ENCODE measurements at places on chromosomes 2 and 18.

DNA sequence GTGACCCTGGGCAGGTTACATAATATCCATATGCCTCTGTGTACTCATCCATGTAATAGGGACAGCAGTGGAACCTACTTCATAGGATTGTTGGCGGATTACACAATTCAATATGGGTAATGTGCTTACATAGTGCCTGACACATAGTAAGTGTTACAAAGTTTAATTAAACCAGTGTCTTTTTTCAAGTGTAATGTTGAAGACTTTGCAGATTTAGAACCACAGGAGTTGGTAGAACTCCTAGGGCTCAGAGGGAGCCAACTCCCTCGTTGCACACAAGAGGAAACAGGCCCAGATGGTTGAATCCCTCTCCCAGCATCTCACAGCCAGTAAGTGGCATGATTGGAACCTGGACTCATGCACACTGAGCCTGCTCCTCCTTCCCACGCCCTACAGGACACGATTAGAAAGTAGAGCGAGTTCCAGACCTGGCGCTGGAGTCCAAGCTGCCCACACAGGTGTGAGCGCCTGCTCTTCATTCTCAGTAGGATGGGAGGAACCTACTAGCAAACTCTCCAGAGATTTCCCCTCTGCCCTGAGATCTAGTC is 97.8 kb downstream of the VSNL1 start:
- DNase-seq: no peak
- H3K27me3 ChIP-seq: no peaks in the 10 kb centered on the region
- H3K36me3 ChIP-seq: no peaks in the 10 kb centered on the region
- no peaks in the 10 kb centered on the region for H3K4me1 ChIP-seq
- no peak overlapping the region for H3K27ac ChIP-seq
- no peak overlapping the region for H3K4me3 ChIP-seq

- peaks cover 23% of the 10 kb centered on the region for H3K36me3 ChIP-seq
- H3K27me3 ChIP-seq: no peaks in the 10 kb centered on the region
- no peak overlapping the region for H3K4me3 ChIP-seq
- DNase-seq: no peak
- no peak overlapping the region for H3K27ac ChIP-seq
- H3K4me1 ChIP-seq: peaks cover 43% of the 10 kb centered on the region
Observed at GRCh38 chr2:179995741-179996515, 11.2 kb downstream of the CWC22 start.

- H3K4me1 ChIP-seq: no peaks in the 10 kb centered on the region
- no peak overlapping the region for H3K27ac ChIP-seq
- H3K27me3 ChIP-seq: no peaks in the 10 kb centered on the region
- no peak overlapping the region for H3K4me3 ChIP-seq
- no peaks in the 10 kb centered on the region for H3K36me3 ChIP-seq
- no peak for DNase-seq
Observed at GRCh38 chr18:52582516-52582915, 242.5 kb downstream of the DCC start.

GRCh38 chr2:239910851-239911640 is 114.1 kb downstream of the NDUFA10 start:
- H3K4me1 ChIP-seq: peaks cover 14% of the 10 kb centered on the region
- H3K36me3 ChIP-seq: no peaks in the 10 kb centered on the region
- H3K27ac ChIP-seq: no peak overlapping the region
- no peak for DNase-seq

DNA sequence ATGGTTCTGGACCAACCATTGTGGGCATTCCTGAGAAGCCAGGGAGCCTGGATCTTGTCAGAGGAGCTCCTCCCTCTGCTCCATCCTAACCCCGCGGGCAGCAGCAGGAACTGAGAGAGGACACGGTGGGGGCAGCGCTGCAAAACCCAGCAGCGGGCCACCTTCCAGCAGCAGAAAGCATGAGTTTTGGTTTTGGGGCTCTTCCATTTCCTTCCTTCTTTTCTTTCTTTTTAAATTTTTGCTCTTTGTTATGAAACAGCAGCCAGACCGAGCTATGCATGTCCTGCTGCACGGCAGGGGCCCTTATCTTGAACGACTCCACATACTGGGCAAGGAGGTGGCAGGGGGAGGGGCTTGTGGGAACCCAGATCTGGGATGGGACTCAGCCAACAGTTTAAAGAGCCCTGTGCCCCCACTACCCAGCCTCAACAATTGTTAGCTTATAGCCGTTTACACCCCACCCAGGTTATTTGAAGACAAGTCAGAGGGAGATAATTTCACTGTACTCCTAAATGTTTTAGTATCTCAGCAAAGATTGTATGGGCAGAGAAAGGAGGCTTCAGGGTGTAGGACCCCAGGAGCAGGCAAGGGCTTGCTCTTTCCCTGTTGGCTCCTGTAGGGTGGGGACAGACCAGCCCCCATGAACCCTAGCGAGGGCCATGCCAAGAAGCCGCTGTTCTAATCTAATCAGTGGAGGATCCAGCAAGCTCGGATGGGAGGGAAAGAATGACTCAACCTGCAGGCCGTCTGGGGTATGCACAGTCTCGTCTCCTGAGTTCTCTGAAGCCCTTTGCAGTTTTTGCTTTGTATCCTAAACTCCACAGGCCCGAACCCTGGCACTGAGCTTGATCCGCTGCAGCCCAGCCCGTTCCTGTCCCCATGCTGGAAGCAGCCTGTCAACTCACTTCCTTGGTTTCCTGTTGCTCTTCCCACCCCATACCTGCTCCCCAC is 75.3 kb downstream of the LRRFIP1 start:
- H3K36me3 ChIP-seq: no peaks in the 10 kb centered on the region
- peak; percentile 65 for DNase-seq
- no peaks in the 10 kb centered on the region for H3K27me3 ChIP-seq
- peaks cover 99% of the 10 kb centered on the region for H3K4me1 ChIP-seq
- peak overlapping the region; percentile 98 for H3K27ac ChIP-seq

- peak; percentile 6 for DNase-seq
- no peaks in the 10 kb centered on the region for H3K27me3 ChIP-seq
- no peaks in the 10 kb centered on the region for H3K36me3 ChIP-seq
- no peak overlapping the region for H3K4me3 ChIP-seq
Observed at GRCh38 chr2:38264396-38265221, 112.5 kb downstream of the ATL2 start.

- H3K36me3 ChIP-seq: no peaks in the 10 kb centered on the region
- H3K27me3 ChIP-seq: no peaks in the 10 kb centered on the region
- no peak for DNase-seq
Observed at GRCh38 chr2:197159661-197160211, 150.8 kb downstream of the ANKRD44 start.

DNA sequence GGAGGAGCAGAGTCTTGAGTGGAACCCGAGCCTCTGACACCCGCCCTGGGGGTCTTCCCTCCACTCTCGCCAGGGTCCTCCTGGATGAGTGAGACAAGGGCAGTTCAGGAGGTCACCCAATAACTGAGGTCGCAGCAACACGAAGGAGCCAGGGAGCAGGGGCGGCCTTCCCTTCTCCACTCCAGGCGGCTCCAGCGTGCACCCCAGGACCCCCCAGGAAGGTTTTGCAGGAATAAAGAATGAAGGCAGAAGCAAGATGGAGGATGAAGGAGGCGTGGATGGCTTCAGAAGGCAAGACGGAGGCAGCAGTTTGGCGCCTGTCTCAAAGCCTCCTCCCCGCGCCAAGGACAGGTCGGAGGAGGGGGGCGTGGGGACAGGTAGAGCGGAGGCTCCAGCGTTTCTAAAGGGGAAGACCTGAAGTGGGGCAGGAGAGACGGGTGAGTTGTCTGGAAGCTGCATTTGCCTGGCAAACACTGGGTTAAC is 579 bp upstream of the ITM2C start:
- no peak for DNase-seq
- peak overlapping the region; percentile 73 for H3K4me3 ChIP-seq
- no peaks in the 10 kb centered on the region for H3K27me3 ChIP-seq

DNA sequence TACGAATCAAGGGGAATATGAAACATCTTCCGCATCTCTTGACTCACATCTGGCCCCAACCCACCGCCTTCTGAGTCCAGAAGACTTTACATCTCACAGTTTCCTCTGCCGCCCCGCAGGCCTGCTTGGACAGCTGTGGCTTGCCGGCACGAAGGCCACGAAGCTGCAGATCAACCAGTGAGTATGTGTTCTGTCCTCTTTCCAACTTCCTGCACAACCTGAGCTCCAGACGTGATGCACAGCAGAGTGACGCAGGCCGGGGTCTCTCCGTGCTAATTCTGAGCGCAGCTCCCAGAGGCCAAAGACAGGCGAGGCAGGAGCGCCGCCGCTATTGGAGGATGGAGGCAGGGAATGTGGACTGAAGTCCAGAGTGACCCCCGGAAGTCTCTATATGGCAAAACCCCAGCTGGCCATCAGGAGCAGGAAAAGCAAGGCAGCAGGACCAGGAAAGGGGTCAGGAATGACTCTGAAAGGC is 93.5 kb downstream of the ZCCHC2 start:
- H3K27ac ChIP-seq: peak overlapping the region; percentile 50
- no peaks in the 10 kb centered on the region for H3K36me3 ChIP-seq
- H3K4me3 ChIP-seq: no peak overlapping the region
- peak; percentile 67 for DNase-seq
- H3K4me1 ChIP-seq: peaks cover 8% of the 10 kb centered on the region

DNA sequence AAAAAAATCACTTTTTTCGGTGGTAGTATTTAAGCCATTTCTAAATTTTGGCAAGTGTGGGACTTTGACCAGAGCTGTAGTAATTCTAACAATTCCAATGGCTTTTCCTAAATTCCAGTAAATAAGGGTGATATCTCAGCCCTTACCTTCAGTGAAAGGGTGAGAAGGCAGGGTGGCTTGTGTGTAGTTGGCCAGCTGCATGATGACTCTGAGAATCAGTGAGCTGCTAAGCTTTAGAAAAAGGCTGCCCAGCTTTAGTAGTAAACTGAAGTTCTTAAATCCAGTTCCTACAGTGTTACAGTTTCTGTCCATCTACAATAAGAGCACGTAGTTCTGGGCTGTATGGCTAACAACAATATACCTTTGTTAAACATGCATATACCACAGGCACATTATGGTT is 42.0 kb downstream of the OXER1 start:
- H3K27me3 ChIP-seq: no peaks in the 10 kb centered on the region
- no peak for DNase-seq
- H3K4me1 ChIP-seq: peaks cover 4% of the 10 kb centered on the region
- no peak overlapping the region for H3K4me3 ChIP-seq
- peak overlapping the region; percentile 45 for H3K27ac ChIP-seq

- no peaks in the 10 kb centered on the region for H3K27me3 ChIP-seq
- DNase-seq: no peak
- H3K36me3 ChIP-seq: no peaks in the 10 kb centered on the region
- H3K4me3 ChIP-seq: no peak overlapping the region
- no peaks in the 10 kb centered on the region for H3K4me1 ChIP-seq
- H3K27ac ChIP-seq: no peak overlapping the region
Observed at GRCh38 chr18:3154214-3154613, 65.6 kb downstream of the MYOM1 start.

DNA sequence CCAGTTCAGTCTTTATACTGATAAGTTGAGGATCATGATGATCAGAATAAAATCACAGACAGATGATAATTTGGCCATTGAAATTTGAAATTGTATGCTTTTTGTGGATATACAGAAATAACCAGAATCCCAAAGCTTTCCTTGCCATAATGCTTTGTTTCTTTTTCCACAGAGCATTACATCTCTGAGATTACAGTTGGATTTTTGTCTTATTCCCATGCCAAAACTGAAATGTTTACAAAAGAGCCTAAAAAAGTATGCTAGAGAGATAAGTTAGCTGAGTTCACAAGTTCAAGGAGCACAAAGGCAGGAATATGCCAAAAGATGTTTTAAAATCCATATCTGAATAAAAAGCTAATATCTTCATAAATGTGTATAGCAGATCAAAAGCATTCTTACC is 321.3 kb downstream of the PID1 start:
- no peak for DNase-seq
- H3K27me3 ChIP-seq: no peaks in the 10 kb centered on the region
- H3K4me3 ChIP-seq: no peak overlapping the region
- H3K36me3 ChIP-seq: no peaks in the 10 kb centered on the region

GRCh38 chr18:78511666-78512601 is 467.7 kb upstream of the SALL3 start:
- H3K27me3 ChIP-seq: peaks cover 11% of the 10 kb centered on the region
- H3K36me3 ChIP-seq: no peaks in the 10 kb centered on the region
- no peak overlapping the region for H3K27ac ChIP-seq
- H3K4me1 ChIP-seq: no peaks in the 10 kb centered on the region

- no peak overlapping the region for H3K4me3 ChIP-seq
- H3K27ac ChIP-seq: no peak overlapping the region
- no peaks in the 10 kb centered on the region for H3K4me1 ChIP-seq
- no peaks in the 10 kb centered on the region for H3K27me3 ChIP-seq
- no peak for DNase-seq
Observed at GRCh38 chr2:209681201-209681735, 90.4 kb upstream of the UNC80 start.

- DNase-seq: no peak
- no peak overlapping the region for H3K4me3 ChIP-seq
- H3K4me1 ChIP-seq: no peaks in the 10 kb centered on the region
- H3K27me3 ChIP-seq: no peaks in the 10 kb centered on the region
- H3K36me3 ChIP-seq: no peaks in the 10 kb centered on the region
- H3K27ac ChIP-seq: no peak overlapping the region
Observed at GRCh38 chr2:60260639-60261296, 292.7 kb downstream of the BCL11A start.

- no peak for DNase-seq
- no peaks in the 10 kb centered on the region for H3K36me3 ChIP-seq
- H3K27me3 ChIP-seq: no peaks in the 10 kb centered on the region
- H3K27ac ChIP-seq: no peak overlapping the region
Observed at GRCh38 chr2:88517759-88518201, 65.3 kb upstream of the FOXI3 start.

- no peak overlapping the region for H3K4me3 ChIP-seq
- H3K27ac ChIP-seq: no peak overlapping the region
- H3K36me3 ChIP-seq: no peaks in the 10 kb centered on the region
- DNase-seq: no peak
- H3K27me3 ChIP-seq: no peaks in the 10 kb centered on the region
- no peaks in the 10 kb centered on the region for H3K4me1 ChIP-seq
Observed at GRCh38 chr2:192030289-192030688, 164.4 kb downstream of the TMEFF2 start.

- no peak for DNase-seq
- no peak overlapping the region for H3K27ac ChIP-seq
Observed at GRCh38 chr2:208548700-208549099, 142.1 kb downstream of the PTH2R start.

DNA sequence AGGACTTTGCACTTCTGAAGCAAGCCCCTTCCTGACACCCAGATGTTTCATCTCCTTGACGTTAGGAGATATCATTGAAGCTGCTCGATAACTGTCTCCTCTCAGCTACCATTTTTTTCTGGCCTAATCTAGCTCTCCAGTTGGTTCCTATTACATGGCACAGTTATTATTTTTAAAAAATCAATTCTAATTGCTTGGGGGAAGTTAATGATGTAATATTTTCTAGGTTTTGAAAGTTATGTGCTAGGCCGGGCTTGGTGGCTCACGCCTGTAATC is 22.5 kb upstream of the RAB31 start:
- no peaks in the 10 kb centered on the region for H3K36me3 ChIP-seq
- H3K27me3 ChIP-seq: no peaks in the 10 kb centered on the region
- DNase-seq: no peak
- H3K27ac ChIP-seq: peak overlapping the region; percentile 58

DNA sequence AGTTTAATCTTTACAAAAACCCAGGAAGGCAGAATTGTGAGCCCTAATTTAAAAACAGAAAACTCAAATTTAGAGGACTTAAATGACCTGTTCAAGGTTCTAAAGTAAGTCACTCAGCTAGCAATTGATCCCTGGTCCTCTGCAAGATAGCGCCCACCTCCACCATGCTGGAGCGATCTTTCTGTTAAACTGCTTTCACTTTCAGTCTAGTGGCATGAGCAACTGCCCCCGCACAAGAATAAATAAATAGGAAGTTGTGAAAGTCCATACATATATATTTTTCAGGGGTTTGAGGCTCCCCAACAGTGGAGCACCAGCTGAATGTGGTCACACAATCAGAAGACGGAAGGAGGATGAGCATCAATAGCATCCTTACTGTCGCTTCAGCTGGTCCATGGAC is 217.9 kb downstream of the NAPG start:
- DNase-seq: no peak
- H3K4me1 ChIP-seq: no peaks in the 10 kb centered on the region
- no peak overlapping the region for H3K4me3 ChIP-seq
- H3K27ac ChIP-seq: no peak overlapping the region
- H3K36me3 ChIP-seq: no peaks in the 10 kb centered on the region
